ENCODE measurements at places on chromosomes 13 and 19.

DNA sequence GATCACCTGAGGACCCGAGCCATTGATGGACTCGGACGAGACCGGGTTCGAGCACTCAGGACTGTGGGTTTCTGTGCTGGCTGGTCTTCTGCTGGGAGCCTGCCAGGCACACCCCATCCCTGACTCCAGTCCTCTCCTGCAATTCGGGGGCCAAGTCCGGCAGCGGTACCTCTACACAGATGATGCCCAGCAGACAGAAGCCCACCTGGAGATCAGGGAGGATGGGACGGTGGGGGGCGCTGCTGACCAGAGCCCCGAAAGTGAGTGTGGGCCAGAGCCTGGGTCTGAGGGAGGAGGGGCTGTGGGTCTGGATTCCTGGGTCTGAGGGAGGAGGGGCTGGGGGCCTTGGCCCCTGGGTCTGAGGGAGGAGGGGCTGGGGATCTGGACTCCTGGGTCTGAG lies 888 bp downstream of the FGF21 start:
- no peak for DNase-seq

DNA sequence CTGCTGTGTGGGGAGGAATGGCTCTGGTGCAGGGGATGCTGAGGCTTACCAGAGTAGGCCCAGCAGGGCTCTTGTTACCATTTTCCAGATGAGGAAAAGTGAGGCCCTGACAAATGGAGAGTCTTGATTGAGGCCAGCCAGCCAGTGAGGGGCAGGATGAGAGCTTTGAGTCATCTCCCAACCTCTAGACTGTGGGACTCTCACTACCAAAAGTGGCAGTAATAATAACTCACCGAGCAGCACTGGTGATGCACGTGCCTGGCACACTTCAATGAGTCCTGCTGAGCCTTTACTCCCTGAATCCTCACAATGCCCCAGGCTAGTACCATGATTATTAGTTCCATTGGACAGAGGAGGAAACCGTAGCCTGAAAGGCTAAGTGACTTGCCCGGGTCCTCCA lies 7.8 kb downstream of the CIC start:
- no peak for DNase-seq

DNA sequence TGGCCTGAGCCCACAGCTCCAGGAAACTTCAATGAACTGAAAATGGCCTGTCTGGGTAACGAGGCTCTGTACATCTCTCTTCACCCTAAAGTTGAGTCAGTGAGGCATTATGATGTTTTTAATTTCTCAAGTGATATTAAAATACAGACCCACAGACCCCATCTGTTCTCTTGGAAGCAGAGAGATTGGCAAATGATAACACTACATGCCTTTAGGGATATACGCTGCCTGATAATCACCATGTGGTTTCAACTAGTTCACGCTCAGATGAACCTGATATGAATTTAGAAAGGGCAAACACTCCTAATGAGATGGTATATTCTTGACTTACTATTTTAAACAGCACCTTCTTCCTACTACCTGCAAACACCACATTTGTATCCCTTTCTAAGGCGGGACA lies 127.5 kb downstream of the RFC3 start:
- no peak for DNase-seq

DNA sequence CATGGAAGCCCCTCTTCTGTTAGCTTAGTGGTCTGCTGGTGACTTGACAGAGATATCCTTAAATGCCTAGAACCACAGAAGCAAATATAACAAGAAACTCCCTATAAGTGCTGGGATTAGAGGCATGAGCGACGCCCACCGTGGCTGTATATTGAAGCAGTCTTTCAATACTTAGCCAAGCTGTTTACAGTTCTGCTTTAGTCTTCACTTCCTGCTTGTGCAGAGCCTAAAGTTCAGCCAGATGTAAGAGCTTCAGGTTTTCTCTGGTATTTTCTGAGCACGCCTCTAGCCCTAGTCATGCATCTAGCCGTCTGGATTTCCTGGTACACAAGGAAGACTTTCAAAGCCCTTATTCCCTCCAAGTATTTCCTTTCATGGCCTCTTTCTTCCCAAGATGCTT lies 28.5 kb downstream of the TRPM4 start:
- DNase-seq: no peak

DNA sequence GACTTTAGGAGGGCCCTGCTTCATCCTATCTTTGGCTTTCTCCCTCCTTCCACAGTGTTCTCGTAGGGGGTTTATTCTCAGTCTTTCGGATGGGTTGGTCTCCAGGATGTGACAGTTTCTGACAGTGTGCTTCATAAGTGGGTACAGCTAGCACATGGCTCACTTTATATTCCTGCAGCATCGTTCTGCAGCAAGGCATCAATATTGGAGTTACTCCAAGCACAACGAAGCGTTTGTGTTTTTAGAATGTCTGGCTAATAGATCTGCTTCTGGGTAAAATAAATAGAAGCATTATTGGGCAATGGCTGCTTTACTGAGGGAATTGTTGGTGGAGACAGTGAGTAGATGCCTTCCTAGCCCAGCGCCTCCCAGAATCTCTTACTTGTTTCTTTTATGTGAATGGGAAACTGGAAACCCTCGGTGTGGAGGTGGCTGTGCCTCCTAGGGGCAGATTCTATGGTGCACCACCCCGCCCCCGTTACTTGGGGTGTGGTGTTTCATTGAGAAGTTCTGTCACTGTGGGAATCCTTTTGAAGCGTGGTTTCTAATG lies 2.0 kb downstream of the FARP1 start:
- DNase-seq: peak; percentile 65

- DNase-seq: no peak
These were observed 62.7 kb downstream of the TSHZ3 start for GRCh38 chr19:31286491-31286890.

- no peak for DNase-seq
These were observed 52.3 kb downstream of the LRCH1 start for GRCh38 chr13:46605076-46605824.

GRCh38 chr13:112775791-112776279 lies 86.0 kb downstream of the ATP11A start:
- DNase-seq: no peak

GRCh38 chr19:2235381-2236063 lies 607 bp downstream of the PLEKHJ1 start:
- peak; percentile 62 for DNase-seq

- DNase-seq: no peak
These were observed 23.9 kb upstream of the LPAR6 start for GRCh38 chr13:48436661-48437288.

DNA sequence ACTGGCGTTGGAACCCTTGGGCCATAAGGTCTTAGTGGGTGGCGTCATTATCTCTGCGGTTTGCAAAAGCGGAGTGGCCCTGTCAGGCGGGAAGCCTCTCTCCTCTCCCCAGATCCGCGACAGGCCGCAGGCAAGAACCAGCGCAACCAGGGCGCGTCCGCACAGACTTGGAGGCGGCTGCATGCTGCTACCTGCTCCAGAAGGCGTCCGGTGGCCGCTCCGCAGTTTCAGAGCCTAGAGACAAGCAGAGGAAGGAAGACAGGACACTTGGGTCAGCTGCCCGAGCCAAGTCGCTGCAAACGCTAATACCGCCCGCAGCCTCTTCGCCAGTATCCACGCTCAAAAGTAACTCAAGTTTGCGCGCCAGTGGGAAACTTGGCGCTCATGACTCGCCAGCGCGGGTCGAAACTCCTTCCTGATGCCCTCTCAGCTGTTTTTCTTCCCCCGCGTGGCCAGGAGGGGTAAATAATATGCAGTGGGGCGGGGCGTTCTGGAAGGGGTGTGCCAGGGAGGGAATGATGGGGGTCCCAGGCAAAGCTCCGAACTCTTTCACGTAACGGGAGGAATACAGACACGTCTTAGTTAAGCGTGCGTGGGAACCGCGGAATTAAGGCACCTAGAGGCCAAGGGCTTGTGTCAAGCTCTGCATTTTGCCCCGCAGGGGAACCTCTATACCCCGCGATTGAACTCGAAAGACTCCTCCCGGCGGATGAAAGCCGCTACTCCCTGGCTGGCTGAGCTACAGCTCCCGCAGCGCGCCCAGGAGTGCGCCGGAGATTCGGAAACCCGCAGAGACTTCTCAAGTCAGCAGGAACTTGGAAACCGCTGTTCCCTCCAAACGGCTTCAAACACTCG lies at the start of gene EDNRB:
Gene EDNRB, minus strand, starts transcription at position 441 of the 855 bp plus-strand sequence. Its CDS starts 258 bp downstream, at position 183.
- DNase-seq: peak; percentile 51

DNA sequence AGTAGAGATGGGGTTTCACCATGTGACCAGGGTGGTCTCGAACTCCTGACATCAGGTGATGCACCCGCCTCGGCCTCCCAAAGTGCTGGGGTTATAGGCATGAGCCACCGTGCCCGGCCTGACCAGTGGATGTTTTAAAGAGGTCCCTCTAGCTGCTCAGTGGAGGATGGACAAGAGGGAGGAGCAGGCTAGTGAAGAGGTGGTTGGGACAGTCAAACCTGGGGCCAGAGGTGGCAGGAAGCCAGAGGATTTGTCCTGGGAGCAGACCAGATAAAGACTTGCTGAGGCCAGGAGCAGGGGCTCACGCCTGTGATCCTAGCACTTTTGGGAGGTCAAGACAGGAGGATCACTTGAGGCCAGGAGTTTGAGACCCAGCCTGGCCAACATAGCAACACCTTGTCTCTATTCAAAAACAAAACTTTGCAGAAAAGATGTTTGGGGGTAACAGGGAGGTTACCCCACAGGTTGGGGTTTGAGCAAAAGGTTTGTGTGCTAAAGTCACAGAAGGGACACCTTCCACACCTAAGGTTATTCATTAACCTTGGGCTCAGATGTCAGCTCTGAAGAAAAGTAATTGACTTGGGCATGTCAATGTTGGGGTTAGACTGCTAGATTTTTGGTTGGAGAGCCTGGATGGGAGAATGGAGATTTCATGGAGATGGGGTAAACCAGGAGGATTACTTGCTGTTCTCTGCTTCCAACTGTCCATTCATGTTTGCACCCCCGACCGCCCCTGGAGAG lies 9.0 kb downstream of the BCAM start:
- DNase-seq: no peak

- DNase-seq: peak; percentile 6
These were observed 2.8 kb upstream of the IFNL2 start for GRCh38 chr19:39265321-39265916.

- DNase-seq: no peak
These were observed 18.5 kb upstream of the POP4 start for GRCh38 chr19:29587518-29587986.

- no peak for DNase-seq
These were observed 816.6 kb downstream of the DIAPH3 start for GRCh38 chr13:59346999-59347723.

GRCh38 chr19:33445442-33446329 lies 72.2 kb downstream of the CEBPG start:
- no peak for DNase-seq

- DNase-seq: peak; percentile 41
These were observed 15.8 kb upstream of the CLDN10 start for GRCh38 chr13:95536632-95537241.

- DNase-seq: peak; percentile 4
These were observed 27.5 kb upstream of the KATNAL1 start for GRCh38 chr13:30334663-30335386.

DNA sequence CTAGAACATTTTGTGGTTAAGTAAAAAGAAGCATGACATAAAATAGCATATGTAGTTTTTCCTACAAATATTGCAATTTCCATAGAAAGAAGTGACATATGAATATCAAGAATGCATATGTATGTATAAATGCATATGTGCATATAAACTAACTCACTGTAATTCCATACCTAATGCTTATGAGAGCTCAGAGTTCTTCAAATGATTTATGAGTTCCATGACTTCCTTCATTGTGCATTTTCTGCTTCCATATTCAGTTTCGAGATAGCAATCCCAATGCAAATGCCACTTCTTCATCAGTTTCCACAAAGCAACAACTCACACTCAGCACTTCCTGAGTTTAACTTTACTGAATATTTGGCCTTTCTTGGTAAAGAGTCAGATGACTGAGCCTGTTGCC lies 1744.3 kb upstream of the MIR17HG start:
- no peak for DNase-seq

DNA sequence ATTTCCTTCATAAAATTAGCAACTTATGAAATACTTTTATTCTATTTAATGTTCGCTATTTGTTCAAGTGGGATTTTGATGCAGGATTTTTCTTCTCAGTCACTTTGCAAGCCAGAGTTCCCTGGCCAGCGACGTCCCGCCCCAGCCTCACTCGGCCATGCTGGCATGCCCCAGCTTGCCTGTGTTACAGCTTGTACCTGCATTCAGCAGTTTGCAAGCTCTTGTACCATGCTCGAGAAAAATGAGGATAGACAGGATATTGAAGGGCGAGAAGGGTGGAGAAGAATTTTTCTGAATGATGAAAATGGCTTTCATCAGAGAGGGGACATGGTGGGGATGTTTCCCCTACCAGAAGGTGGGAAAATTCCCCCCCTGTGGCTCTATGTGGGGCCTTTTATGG lies 2180.2 kb upstream of the PCDH20 start:
- no peak for DNase-seq

- DNase-seq: no peak
These were observed 18.6 kb upstream of the INSR start for GRCh38 chr19:7312816-7313215.

- no peak for DNase-seq
These were observed 897 bp downstream of the ETHE1 start for GRCh38 chr19:43525836-43526771.

DNA sequence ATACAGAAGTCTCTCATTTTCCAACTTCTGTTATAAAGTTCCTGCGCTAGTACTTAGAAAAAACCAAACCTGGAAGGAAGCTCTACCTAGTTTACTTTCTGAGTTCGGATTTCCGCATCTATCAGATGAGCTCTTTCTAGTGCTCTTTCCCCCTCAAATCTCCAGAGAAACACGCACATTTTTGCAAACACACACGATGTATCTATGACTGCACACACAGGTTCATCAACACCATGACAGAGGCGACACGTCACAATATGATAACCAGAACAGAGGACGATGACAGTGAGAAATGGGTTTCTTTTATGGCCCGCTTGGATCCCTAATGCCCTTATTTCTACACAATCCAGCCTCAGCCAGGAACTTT lies 629 bp upstream of the LRRC63 start:
- peak; percentile 27 for DNase-seq

GRCh38 chr13:41542281-41542680 lies 84.9 kb downstream of the RGCC start:
- no peak for DNase-seq

DNA sequence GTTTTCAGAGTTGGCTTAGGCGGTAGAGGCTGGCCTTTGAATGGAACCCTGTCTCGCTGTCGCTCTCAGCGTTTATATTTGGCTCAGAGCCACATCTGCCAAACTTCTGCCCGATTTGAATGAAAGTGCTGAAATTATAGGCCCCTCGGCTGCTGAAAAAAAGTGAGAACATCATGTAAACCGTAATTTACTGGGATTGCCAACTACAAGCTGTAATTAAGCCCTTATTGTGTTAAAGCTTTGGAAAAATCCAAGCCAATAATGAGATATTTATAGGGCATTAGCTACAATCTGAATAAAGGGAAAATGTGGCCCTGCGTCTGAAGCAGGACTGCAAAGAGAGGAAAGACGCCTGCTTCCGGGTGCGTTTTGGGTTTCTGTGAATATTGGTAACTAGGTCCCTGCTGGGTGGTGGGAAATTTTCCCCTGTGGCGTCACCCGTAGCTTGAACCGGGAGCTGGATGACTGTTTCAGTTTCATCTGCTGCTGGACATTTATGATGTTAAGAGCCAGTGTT lies 9.9 kb downstream of the DNM2 start:
- DNase-seq: no peak

- no peak for DNase-seq
These were observed 93.3 kb upstream of the USP29 start for GRCh38 chr19:57026476-57026875.

GRCh38 chr13:40362502-40362901 lies 303.9 kb downstream of the FOXO1 start:
- no peak for DNase-seq

All from NCI-H1092 treated with DMSO at 0.1 percent for 48 hours (cell line).